ENCODE measurements at places on chromosomes 13 and 19.
A peak's percentile ranks its signal among the peaks of the same experiment; 100 is the strongest.

GRCh38 chr13:111336666-111337065 lies 16.2 kb downstream of the TEX29 start:
- no peak for DNase-seq

DNA sequence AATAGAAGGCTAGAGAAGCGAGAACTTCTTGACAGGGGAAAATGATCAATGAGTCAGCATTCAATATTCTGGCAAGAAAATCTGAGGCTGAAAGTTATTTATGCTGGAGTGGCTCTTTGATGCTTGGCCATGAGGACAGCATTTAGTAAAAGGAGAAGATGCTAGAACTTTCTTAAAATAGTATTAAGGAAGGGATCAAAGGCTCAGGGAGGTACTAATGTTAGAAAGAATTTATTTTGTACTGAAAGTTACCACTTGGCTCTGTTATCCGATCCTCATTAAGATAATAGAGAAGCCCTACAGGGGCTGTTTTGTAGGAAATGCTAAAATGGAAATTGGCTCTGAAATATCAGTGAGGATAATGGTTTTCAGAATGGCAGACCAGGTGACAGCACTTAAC lies 1774.6 kb upstream of the PCDH20 start:
- DNase-seq: no peak

DNA sequence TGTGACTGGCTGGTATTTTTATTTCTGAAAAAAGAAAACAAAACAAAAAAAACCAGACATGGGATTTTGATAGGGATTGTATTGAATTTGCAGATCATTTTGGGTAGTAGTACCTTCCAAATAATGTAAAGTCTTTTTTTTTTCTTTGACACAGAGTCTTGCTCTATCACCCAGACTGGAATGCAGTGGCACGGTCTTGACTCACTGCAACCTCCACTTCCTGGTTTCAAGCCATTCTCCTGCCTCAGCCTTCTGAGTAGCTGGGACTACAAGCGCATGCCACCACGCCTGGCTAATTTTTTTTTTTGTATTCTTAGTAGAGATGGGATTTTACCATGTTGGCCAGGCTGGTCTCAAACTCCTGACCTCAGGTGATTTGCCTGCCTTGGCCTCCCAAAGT lies 4.2 kb downstream of the ZNF101 start:
- DNase-seq: no peak

- peak; percentile 75 for DNase-seq
These were observed at the start of gene CSNK1G2 for GRCh38 chr19:1941146-1942077. TSS of gene CSNK1G2 (plus strand) at chr19:1941172. CDS start at chr19:1969773, 28,601 bp downstream.

DNA sequence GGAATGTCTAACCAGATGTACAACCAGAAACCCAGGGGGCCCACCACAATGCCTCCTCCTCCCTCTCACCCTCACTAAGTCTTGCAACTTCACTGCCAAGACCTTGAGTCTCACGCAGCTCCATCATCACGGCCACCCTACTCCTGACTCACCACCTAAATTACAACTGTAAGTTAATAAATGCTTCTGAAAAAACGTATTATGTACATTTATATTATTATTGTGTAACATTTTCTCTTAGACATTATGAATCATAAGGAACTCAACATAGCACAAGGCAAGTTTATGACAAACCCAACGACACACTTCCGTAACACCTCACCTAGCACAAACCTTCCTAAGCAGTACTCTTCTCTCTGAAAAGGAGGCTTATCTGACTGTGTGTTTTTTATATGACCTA lies 20.7 kb downstream of the MIPEP start:
- DNase-seq: no peak

GRCh38 chr13:29111446-29111845 lies 291.3 kb downstream of the MTUS2 start:
- no peak for DNase-seq

GRCh38 chr13:102816708-102817107 lies 17.8 kb downstream of the BIVM start:
- no peak for DNase-seq
